Mucosa of gallbladder (tissue), 1 donor: ENCODE measurements at places on chromosomes 1 and 21. TPM values are rescaled to one million over a fixed set of nuclear protein-coding genes. Genes with fewer than 3 reads are reported as not detected.
A peak's percentile ranks its signal among the peaks of the same experiment; 100 is the strongest.

- no peak for DNase-seq
Measured at GRCh38 chr1:154191990-154192461, at the start of gene TPM3. Gene TPM3, minus strand, starts transcription at chr1:154192100. Its CDS starts 82 bp downstream, at chr1:154192018.

GRCh38 chr21:43362321-43362791 lies 64.6 kb downstream of the SIK1 start:
- DNase-seq = peak; percentile 76

- DNase-seq = no peak
Measured at GRCh38 chr1:181809991-181810545, 251.4 kb downstream of the ZNF648 start.

DNA sequence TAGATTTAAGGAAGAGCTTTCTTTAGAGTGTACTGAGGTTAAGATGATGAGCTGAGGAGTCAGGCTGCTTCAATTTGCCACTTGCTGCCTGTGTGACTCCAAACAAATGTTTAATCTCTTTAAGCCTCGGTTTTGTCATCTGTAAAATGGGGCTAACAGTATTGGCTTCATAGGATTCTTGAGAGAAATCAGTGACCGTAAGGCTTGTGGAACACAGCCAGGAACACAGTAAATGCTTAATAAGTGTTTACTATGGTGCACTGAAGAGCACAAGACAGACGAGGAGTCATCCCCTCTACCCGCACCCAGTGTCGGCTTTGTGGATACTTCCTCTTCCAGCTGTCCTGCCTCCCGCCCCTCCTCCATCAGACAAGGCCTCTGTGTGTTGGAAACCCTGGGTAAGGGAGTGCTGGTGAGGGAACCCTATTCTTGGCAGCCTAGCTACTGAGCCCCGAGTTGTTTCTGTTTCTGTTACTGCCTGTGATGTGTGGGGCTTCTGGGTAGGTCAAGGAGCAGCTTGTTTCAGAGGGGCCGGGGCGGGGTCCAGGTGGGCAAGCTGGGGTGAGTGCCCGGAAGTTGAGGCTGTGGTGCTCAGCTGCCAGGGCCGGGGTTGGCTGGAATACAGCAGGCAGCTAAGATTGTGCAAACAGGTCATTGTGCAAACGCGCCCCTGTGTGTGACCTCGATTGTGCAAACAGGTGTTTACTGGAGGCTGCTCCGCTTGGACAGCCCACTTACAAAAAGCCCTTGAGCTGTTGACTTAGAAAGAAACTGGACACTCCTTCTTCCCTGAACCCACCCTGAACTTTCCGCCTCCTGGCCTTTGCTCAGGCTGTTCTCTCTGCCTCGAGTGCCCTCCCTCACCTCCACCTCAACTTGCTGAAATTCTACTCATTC lies 4.0 kb upstream of the CSF3R start:
- DNase-seq = peak; percentile 88

DNA sequence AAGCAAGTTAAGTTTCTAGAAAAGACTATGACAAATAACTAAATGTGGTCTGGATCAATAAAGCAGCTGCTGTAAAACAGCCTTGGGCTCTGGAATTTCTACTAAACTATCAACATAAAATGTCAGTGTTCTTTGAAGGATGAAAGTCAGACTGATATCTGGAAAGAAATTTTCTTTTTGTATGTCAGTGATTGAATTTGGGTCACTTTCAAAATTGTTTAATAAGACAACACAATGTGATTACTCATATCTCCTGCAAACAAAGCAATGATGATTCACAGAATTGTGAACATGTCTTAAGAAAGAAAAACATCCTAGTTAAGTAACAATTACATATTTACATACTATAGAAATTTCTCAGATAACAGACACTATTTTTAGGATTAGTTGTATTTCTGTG lies 826.4 kb downstream of the PLA2G4A start:
- DNase-seq = no peak

DNA sequence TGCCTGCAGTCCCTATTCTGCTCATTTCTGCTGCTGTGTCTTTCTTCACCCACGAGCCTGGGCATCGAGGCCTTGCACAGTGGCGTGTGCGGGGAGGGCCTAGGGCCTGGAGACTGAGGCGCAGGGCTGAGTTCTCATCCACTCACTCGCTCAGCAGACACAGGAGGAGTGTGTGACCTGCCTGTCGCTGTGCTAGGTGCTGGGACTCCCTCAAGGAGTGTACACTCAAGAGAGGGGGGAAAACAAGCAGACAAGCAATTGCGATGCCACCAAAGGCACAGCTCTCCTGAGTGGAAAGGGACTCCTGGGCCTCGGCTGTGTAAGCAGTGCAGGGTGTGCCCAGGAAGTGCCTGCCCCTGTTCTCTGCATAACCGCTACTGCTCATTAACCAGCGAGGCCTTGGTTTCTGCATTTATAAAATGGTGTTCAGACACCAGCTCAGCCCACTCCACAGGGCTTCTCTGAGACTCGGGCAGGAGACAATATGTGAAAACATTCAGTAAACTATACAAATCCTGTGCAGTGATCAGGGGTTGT lies 4.2 kb downstream of the RD3 start:
- DNase-seq = no peak

Gene TPTE
- total RNA-seq = not detected

Gene CD101
- 2.8 TPM for total RNA-seq

Gene SH2D1B
- 0.12 TPM for total RNA-seq

Gene PPM1J
- total RNA-seq = 1.1 TPM

Gene GJB4
- 6.1 TPM for total RNA-seq
